CD8-positive, alpha-beta T cell (primary cell): ENCODE measurements at places on chromosomes 2 and 18.

GRCh38 chr2:234300932-234301823 lies 195.7 kb downstream of the ARL4C start:
- DNase-seq, result peak; percentile 23

GRCh38 chr18:79867666-79868065 lies 69.9 kb downstream of the KCNG2 start:
- DNase-seq, result no peak

- DNase-seq, result no peak
Observed at GRCh38 chr2:216217904-216218260, 108.7 kb downstream of the XRCC5 start.

DNA sequence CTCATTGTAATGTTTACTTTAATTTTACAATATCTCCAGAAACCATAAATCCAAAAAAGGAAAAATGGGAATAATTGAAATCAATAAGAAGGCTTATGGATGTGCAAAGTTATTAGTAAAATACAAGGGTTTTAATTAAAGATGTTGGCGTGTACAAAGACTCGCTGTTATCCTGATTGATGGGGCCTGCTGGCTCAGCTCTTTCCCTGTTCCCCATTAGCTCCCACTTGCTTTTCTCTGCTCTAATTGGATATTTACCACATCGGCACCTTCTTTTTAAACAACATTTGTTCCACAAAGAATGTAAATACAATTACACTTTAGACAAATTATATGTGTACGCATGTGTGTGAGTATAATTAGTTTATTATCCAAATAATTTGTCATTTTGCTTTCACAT lies 796.6 kb downstream of the ERBB4 start:
- no peak for DNase-seq

GRCh38 chr2:96870626-96871255 lies 861 bp upstream of the SEMA4C start:
- peak; percentile 71 for DNase-seq

GRCh38 chr2:42865884-42866881 lies 73.8 kb upstream of the HAAO start:
- DNase-seq, result no peak

DNA sequence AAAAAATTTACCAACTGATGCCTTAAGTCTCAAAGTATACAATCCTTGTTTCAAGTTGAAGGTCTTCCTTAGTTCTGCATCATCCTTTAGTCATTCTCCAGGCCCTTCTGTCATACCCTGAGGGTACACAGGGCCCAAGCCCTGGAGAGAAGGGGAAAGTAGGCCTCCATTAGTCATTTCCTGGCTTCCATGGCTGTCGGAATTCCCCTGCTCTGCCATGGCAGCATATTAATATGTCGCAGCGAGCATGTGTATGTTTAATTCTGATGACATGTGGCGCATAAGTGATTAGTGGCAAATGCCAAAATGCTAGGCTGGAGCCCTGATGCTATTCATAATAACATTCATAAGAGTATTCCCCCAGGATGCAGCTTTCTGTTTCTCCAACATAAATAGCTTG lies 22.1 kb downstream of the GPR39 start:
- DNase-seq, result no peak

DNA sequence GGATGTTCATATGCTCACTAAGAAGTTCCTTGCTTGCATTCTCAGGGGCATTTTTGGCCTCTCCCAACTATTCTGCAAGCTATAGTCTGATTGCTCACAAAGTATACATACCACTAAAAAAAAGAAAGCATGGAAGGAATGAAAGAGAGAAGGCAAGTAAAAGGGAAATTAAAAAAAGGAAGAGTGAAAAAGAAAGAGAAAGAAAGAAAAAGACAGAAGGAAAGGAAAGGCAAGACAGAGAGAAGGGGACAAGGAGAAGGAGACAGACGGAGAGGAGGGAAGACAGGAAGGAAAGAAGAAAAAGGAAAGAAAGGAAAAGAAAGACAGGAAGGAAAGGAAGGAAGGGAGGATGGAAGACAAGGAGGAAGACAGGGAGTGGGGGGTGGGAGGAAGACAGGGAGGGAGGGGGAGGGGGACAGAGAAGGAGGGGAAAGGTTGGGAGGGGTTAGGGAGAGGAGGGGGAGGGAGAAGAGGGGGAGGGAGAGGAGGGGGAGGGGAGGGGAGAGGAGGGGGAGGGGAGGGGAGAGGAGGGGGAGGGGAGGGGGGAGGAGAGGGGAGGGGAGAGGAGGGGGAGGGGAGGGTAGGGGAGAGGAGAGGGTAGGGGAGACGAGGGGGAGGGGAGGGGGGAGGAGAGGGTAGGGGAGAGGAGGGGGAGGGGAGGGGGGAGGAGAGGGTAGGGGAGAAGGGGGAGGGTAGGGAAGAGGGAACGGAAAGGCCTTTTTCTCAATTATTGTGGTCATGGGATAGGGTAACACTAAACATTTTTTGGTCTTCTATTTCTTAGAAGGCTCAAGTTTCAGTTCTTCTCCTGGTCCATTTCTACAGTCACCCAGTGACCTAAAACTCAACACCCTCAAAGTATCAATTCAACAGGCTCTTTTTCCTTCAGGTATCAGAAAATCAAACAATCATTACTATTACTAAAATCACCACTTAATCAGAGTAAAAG lies 50.7 kb downstream of the CERKL start:
- DNase-seq, result no peak

DNA sequence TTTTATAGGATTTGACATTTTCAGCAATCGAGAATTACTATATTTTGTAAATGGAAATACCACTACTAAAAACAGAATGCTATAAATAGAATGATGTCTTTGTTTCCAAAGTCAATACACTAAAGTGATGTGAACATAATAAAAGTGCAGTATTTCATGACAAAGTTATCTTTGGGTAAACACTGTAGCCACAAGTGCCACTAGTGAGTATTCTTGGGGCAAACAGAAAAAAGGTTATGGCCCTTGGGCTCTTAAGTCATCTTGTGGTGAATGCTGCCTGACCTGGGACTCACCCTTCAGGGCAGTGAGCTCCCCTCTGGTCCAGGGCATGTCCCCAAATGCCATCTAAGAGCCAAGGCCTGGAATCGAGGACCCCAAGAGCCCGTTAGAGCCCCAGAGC lies 99.2 kb upstream of the KYNU start:
- no peak for DNase-seq

DNA sequence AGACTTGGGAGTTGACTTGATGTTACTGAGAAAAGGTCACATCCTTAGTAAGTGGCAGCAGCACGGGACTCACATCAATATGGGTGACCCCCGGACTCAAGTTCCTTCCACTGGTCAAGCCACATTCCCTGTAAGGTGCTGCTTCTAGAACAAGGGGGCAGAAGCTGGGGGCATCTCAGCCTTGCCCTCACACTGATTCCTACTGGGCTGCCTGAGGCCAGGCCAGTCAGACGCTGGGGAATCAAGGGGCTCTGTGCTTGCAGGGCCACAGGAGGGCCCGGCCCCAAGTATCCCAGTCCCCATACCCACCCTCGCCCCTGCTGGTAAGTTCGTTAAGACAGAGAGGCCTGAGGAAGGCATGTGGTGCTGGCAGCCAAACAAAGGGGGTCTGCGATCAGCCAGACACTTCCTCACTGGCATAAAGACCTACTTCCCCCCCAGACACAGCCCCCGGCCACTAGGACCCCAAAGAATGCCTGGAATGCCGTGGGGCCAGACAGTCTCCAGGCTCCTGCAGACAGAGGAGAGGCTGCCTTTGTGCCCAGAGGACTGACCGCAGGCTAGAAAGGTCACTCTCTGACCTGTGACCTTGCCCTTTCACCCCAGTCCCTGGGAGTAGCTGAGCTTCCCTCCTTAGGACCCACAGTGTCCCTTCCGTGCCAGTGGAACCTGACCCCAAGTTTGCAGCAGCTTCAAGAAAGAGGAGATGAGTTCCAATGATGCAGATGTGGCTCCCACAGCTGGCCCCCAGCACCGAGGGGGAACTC lies 83.6 kb downstream of the HS1BP3 start:
- no peak for DNase-seq

- no peak for DNase-seq
Observed at GRCh38 chr18:33571998-33572787, 5.8 kb upstream of the ASXL3 start.

DNA sequence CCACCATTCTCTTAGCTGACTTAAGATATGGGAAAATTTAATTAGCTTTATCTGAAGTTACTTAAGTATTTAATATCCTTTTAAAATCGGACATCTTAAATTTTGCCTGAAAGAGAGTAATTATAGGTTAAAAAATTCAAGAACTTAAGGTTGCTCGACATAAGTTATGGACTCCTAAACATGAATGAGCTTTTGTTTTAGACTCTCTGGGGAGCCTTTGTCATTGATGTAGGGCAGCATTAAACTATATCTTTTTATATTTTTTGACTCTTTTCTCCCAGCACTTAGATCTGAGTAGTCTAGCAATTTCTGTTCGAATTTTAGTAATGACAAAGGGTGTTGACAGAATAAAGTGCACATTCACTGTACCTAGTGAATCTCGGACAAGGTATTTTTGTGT lies 4.7 kb downstream of the PHLPP1 start:
- no peak for DNase-seq

DNA sequence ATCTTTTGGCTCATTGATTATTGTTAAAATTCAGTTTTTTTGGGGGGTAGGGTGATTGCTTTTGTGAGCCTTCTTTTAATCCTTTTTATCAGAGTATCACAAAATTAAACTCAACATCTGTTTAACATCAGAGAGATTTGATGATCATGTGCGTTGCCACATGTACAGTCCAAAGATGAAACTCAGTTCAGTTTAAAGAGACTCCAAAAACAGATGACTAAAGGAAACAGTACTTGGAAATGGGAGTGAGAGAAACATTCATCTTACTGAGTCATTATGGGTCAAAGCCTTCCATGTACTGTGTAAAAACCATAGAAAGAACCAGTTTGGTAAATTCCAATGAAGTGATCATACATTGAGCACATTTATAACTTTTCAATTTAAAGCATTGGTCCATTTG lies 53.0 kb downstream of the LYPD6 start:
- no peak for DNase-seq

DNA sequence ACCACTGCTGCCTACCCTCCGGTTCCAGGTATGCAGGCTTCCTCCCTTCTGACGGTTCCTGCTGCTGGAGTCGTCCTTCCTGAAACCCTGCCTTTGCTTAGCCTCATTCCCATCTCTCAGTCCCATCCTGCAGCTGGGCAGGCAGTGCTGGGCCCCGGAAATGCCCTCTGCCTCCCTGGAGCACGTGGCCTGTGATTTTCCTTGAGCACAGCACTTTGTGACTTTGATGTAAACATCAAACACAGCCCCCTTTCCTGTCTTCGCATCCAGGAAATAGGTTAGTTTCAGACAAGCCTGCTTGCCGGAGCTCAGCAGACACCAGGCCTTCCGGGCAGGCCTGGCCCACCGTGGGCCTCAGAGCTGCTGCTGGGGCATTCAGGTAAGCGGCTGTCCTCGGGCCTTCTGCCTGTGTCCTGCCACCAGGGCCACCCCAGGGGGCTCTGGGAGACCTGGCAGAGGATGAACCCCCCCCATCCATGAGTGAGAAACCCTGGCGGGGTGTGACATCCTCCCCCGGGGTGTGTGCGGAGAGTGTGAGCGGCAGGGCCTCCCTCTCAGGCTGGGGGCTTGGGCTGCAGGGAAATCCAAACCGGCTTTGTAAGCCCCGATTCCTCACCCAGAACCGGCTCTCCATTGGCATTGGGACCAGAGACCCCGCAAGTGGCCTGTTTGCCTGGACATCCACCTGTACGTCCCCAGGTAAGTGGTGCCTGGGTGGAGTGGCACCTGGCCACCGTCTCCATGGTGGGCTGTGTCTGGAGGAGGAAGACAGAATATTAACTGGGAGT lies at the start of gene ZAP70:
Gene ZAP70, plus strand, starts transcription at position 281 of the 788 bp plus-strand sequence. CDS start 10,461 bp downstream, outside the sequence.
- DNase-seq, result peak; percentile 43

DNA sequence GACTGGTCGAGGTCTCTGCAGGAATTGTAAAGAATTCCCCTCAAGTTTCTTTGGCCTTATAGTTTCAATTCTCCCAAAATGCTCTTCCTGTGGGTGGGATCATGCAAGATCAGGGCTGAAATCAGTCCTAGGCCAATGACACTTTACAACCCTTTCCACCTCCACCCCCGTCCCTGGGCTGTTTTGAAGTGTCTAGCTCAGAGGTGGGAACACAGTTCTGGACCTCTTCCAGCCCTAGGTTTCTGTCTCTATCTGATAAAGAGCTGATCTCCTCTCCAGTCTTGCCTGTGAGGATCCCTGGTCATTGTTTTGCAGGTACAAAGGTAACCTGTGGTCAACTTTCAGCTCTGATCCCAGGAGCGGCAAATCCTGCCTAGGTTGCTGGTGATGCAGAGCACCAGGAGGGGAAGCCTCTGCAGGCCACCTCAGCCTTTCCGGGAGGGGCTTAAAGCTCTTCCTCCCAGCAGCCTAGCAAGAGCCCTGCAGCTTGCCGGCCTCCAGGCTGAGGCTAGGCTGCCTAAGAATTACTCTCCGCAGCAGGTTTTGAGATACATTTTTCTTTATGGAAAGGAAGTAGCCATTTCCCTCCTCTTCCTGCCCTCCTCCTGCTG lies 69.8 kb upstream of the WIPF1 start:
- DNase-seq, result no peak

GRCh38 chr2:199428291-199428690 lies 29.4 kb downstream of the SATB2 start:
- DNase-seq, result no peak

DNA sequence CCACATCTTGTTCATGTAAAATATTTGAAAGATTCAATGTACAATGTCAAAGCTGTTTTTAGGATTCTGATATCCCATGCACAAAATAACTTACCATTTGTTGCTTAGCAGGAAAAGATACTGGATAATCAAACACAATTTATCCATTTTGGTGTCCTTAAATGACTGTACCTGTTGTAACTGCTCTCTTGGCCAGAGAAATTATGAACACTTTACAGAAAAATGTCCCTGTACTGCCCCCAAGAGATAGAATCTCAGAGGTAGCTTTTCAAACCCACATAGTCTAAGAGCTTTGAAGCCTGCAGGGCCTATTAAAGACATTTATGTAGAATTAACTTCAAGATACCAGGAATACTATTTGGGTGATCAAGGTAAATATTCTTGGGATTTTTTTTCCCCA lies 12.2 kb upstream of the ME2 start:
- no peak for DNase-seq

- no peak for DNase-seq
Observed at GRCh38 chr18:45044787-45045186, 364.1 kb downstream of the SETBP1 start.

GRCh38 chr2:73366060-73366459 lies 19.6 kb upstream of the ALMS1 start:
- no peak for DNase-seq

- DNase-seq, result no peak
Observed at GRCh38 chr18:44589693-44590355, 90.9 kb upstream of the SETBP1 start.

DNA sequence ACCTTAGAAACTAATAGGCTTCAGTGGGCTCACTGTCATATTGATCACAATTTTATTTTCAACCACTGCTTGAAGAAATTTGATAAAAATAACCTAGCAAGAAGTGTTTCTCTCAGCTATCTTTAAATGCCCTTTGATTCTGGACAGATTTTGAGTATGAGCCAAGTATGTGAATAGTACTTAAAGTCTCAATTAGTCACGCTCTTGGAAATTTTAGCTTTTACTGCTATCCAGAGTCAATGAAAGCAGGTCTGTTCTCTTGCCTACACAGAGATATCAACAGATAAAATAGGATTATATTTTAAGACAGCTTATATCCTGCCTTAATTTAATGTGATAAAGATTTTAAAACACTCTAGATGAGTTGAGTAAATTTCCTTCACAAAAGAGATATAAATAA lies 337.3 kb downstream of the CBLN2 start:
- DNase-seq, result no peak
